ENCODE measurements at places on chromosomes 3 and 15. TPM values are rescaled to one million over a fixed set of nuclear protein-coding genes. Genes with fewer than 3 reads are reported as not detected.

The STARD9 gene
- 2.1 TPM for total RNA-seq

The ITIH3 gene
- not detected for total RNA-seq

The NCKIPSD gene
- total RNA-seq = 26.7 TPM

The GOLGA6L24 gene
- not detected for total RNA-seq

GRCh38 chr15:58471348-58471747 is 39.6 kb downstream of the LIPC start:
- no peak for DNase-seq

DNA sequence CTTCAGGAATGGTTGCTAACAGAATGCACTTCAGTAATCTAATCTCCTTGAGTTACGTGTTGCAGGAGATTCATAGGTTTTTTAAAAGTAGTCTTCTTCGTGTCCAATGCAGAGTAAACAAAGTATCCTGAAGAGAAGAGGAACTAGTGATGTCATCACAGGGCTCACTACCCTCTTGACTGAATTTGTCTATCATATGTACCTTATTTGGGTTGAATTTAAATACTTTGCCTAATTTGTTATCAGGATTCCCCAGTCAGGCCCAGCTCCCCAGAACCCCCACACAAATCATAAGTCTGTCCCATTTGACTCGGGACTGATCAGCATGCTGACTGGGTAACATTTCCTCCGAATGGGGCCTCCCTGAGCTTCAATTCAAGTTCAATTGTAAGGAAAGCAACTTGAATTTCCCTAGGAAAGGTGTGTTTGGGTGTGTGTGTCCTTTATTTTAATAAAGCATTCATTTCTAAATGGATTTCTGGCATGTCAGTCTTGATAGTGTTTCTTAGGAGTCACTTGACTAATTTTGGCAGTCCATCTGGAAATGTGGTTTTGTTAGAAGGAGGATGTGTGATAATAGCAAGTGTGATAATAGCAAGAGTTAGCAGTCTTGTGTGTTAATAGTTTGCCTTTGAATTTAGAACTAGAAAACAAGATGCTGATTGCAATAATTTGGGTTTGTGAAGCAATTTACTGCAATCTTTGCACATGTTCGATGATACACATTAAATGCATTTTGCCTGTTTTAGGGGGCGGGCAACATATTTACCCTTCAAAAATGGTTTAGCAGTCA is 21.9 kb downstream of the OXNAD1 start:
- no peak for DNase-seq

DNA sequence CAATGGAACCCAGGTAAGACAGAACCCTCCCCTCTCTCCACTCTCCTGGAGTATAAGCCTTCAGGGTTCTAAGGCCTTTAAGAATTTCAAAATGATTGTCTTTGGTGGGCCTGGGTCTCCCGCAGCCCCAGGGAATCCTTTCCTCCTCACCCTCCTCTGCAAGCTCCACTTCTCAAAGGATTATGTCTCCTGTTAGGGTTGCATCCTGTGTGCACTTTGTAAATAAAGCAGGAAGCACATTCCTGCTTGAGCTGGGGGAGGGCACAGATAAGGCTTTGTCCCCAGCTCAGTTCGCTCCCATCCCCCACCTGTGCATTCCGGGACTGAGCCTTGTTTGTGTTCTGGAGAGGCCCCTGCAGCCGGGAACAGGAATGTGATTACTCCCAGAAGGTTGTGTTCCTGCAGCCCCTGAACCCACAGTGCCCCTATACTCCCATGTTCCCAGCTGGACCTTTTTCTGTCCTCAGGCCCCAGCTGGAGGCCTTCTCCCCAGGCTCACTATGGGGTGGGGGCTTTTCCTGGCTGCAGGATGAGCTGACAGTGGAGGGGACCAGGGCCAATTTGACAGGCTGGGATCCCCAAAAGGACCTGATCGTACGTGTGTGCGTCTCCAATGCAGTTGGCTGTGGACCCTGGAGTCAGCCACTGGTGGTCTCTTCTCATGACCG is 9.5 kb downstream of the TYRO3 start:
- peak; percentile 19 for DNase-seq

Data from renal cortical epithelial cell (primary cell).